Esophagus muscularis mucosa (tissue), 4 donors: ENCODE measurements at places on chromosomes 12 and 14. TPM values are rescaled to one million over a fixed set of nuclear protein-coding genes. Genes with fewer than 3 reads are reported as not detected.

DNA sequence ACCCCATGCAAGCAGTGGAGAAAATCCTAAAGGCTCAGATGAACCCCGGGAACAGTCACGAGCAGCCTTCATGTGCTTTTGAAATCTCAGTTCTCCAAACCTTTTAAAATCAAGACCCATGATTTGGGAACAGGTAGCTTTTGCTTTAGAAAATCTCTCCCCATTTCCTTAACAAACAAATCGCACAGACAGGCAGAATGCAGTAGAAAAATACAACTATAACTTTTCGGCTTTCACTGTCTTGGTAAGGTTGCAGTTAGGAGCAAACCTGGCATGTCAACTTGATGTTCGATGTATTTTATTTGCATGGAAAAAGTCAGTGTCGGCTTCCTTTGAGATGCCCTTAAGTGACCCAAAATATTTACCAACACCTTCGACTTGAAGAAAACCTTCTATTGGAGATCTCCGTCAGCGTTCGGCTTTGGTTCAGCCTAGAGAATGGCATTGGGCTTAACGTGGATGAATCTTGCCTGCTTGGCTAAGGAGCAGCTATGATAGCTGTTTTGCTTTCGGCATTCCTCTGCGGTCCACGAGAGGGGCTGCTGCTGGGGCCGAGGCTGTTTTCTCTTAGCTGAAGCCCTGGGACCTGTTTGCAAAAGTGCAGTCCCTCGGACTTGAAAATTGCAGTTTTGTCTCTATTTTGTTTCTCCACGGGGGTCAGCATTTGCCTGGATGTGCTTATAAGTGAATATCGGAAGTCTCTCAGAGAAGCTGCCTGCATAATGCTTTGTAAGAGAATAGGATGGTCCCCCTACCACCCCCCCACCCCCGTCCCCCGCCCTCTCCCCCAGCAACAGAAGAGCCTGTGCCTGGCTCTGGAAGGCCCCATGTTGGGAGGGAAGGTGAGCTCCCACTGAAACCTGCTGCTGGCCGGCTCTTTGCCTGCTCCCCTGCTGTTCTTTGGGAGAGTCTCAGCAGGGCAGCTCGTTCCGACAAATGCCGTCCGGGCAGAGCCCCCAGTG, 122.8 kb downstream of the AACS start:
- no peak for DNase-seq

DNA sequence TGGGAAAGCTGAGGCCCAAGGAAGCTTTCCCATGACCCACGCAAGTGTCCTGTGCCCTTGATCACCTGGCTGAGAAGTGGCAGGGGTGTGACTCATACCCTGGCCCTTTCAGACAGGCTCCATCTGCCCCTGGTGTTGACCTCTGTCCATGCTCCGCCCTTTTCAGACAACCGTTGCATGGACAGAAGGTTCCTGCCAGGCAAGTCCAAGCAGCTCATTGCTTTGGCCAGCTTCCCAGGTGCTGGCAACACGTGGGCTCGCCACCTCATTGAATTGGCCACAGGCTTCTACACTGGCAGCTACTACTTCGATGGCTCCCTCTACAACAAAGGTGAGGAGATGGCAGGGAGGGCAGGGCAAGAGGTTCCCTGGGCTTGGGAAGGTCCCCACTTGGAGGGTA, 103.5 kb downstream of the WSCD2 start:
- no peak for DNase-seq

- no peak for DNase-seq
Observed at GRCh38 chr12:90017316-90017715, 308.7 kb upstream of the ATP2B1 start.

- DNase-seq, result no peak
Observed at GRCh38 chr14:105206873-105207272, 25.8 kb upstream of the NUDT14 start.

DNA sequence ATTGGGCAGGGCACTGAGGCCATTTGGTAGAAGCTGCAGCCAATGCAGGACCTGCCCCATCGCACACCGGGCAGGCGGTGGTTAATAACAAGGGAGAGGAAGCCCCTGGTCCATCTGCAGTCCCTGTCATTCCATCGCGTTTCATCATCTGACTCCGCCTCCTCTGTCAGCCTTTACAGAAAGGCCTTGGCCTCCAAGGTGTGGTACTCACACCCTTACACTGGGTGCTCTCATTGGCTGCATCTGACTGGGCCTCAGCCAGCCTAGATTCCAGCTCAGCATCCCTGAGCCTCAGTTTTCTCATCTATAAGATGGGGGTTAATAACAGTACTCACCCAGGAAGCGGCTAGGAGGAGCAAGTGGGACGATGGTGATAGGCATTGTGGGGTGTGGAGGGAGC, 14.7 kb upstream of the HHIPL1 start:
- no peak for DNase-seq

DNA sequence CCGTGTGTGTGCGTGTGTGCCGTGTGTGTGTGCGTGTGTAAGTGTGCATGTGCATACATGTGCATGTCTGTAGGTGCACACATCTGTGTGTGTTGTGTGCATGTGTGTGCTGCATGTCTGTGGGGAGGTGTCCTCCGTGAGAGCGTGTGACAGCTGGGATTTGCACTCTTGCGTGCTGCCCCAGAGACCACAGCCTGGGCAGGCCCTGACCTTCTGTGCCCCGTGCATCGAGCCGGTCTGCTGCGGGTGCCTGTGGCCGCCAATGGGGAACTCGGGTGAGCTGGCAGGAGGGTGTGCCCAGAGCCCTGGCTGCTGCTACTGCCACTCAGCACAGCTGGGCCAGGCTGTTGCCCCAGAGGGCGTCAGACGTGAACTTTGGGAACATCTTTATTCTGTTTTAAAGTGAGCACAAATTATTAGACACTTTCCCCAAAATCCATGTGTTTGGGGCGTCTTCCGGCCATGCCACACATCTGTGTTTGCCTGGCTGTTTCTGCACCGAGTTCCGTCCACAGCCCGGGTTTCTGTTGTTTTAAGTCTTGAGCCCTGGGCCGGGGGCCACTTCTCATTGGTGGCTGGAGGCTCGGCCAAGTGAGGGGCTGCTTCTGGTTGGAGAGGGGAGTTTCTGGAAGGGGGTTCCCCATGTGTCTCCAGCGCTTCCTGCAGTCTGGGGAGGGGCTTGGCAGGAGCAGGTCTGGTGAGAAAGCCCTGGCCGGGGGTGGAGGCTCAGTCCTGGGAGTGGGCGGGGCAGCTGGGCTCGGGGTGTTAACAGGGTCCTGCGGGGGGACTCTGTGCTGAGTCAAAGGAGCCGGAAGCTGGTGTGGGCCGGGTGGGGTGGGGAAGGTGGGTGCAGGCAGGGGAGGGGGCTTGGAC, 7.6 kb downstream of the CEP170B start:
- DNase-seq, result no peak

ANKS1B gene
- 21.4 TPM for total RNA-seq

GLIPR1L2 gene
- total RNA-seq, result 0.17 TPM

GRCh38 chr12:26092346-26093105, 32.3 kb downstream of the BHLHE41 start:
- no peak for DNase-seq
